NCI-H187 treated with DMSO at 0.1 percent for 48 hours (cell line): ENCODE measurements at places on chromosomes 11 and 22.
A peak's percentile ranks its signal among the peaks of the same experiment; 100 is the strongest.

DNA sequence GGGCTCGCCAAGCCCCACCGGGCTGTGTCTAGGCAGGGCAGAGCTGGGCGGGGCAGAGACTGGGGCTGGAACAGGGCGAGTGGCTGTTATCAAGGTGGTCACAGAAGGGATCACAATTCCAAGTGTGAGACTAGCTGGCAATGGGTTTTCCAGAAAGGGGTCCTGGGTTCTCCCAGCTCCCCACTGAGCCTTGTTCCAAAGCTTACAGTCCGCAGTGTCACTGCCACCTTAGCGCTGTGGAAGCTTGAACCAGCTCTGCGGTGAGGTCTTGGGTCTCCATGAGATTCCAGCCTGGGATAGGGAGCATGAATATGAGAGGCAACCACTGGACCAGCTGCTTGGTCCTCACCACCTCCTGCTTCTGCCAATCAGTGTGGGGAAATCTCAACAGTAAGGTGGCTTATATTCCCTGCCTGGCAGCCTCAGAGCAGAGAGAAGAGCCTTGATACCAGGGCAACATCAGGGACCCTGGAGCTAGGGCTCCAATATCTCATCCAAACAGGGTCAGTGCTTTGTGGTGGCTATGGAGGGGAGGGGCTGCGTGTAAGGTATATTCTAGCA, 831 bp downstream of the CD44 start:
- no peak for DNase-seq

DNA sequence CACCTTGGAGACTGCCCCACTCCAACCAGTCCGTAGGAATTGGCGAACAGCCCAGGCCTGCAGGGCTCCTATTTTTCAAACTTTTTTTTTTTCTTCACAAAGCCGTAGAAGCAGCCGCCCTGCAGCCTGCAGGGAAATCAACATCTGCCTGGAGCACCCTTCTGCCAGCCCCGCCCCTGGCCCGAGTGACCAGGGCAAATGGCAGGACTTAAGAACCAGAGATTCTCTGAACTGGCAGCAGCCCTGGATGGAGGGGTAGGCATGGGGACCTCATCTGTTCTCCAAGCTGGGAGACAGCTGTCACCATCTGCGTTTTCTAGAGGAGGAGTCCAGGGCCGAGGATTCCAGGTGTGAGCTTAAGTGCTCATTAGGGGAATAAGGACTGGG, 5.6 kb downstream of the SCN2B start:
- no peak for DNase-seq

GRCh38 chr22:17606496-17606895, 22.1 kb downstream of the ATP6V1E1 start:
- DNase-seq, result no peak

- DNase-seq, result no peak
These were observed 108.0 kb upstream of the ALX4 start for GRCh38 chr11:44417731-44418455.

DNA sequence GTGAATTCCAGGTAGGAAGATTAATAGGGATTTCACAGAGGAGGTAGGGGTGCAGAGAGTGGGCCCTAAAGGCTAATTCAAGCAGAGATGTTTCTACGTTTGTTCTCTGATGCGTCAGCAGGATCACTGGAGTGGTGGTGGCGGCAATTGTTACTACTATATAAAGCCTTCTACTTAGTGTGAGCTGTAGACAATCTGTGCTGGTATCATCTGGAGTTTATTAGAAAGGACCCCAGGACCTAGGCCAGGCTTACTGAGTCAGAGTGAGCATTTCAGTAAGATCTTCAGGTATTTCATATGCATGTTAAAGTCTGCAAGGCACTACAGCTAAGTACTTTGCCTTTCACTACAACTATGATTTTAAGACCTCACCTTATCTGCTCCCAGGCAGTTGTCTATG, 59.5 kb downstream of the USP35 start:
- DNase-seq, result no peak

DNA sequence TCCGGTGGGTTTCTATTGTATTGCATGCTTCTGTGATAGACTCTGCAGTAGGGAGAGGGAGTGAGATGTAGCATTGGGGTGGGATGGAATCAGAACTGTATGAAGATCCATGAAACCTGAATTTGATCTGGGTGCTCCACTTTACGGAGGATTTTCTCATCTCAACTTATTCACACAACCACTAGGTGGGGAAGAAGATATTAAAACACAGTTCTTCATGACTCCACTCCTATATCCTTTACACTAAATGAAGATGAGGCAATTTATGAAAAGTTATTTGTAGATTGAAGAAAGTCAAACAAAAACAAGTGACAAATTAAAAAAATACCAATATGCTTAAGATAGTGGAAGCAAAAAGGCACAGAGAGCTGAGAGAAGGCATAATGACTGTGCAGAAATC, 92.6 kb upstream of the PDGFD start:
- DNase-seq, result no peak

- no peak for DNase-seq
These were observed 36.0 kb upstream of the GNB1L start for GRCh38 chr22:19890502-19891316.

DNA sequence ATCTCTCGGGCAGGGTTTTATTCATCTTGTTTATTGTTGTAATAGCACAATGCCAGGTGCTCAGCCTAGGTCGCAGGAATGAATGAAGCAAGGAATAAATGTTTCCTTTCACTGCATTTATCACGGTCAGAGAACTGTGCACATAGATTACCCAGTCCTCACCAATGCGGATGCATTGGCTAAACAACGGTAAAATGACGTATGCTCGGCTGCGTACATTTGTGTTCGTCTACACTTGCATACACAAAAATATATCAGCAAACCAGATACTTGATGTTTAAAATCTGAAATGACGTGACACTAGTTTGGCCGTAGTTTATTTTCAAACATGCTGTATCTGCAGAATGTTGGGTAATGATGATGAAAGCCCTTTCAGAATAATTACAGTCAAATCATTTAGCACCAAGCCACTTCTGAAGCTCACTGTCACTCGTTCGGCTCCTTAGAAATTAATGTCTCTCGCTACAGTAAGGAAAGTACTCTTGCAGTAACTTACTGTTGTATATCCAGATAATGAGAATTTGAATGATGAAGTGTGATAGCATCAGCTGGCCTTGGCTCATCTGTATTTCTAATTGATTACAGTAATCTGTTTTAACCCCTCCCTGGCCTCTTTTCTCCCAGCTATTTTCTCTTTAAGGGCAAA, 268.9 kb downstream of the LRRC4C start:
- DNase-seq, result no peak

DNA sequence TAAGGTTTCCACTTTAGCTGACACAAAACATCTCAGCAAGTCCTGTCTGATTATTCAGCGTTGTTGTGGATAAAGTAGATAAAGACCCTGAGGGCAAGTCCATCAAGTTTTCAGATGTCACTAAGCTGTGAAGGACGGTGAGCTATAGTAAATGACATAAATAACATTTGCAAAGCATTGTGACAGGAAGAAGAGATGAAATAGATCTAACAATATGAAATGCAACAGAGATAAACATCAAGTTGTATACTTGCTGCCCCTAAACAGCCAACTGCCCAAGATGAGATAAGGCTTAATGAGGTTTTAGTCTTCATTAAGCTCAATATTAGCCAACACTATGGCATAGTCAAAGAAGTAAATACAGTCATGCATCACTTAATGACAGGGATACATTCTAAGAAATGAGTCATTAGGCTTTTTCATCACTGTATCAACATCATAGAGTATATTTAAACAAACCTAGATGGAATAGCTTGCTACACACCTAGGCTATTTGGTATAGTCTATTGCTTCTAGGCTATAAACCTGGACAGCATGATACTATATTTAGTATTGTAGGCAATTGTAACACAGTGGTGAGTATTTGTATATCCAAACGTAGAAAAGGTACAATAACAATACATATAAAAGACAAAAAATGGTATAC, 625.1 kb upstream of the ANO5 start:
- DNase-seq, result no peak

GRCh38 chr22:22687638-22688500, 43.5 kb downstream of the GGTLC2 start:
- no peak for DNase-seq

- no peak for DNase-seq
These were observed 13.6 kb downstream of the TP53I11 start for GRCh38 chr11:44936951-44937543.

- no peak for DNase-seq
These were observed 13.6 kb upstream of the BID start for GRCh38 chr22:17787716-17788330.

DNA sequence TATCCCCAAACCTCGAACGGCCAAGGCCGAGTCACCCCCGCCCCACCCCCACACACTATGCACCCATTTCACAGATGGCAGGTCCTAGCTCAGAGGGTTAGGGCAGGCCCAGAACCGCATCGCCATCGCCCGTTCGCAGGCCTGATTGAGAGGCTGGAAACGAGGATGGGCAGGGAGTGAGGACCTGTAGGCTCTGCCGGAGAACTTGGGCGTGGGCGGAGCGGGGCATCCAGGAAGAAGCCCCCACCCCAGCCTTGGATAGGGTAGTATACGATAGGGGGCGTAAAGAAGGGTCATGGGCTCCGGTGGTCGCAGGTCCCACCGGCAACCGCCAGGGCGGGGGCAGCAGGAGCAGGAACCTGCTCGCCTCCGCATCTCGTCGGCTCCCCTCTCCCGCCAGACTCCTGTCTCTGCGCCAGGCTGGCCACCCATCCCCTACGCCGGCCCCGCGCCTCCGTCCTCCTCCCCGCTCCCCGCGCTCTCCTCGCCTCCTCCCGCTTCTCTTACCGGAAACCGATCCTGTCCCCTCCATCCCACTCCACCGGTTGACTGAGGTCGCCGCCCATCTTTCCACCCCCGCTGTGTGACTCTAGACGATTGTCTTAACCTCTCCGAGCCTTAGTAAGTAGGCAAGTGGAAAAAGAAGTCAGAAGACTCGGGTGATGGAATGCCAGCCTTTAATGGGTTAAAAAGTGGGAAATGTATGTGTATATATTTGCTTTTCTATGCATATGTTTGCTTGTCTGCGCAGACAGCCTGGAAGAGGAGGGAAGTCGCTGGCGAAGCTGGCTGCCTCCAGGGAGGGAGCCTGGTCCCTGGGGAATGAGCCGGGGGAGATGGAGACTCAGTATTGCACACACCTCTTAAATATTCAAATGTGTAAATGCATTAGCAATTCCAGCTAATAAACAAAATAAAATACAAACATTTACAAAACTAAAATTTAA, 52.8 kb downstream of the CYTH4 start:
- no peak for DNase-seq

- no peak for DNase-seq
These were observed 26.4 kb upstream of the OR8D2 start for GRCh38 chr11:124346311-124346955.

- no peak for DNase-seq
These were observed 474.0 kb downstream of the MIAT start for GRCh38 chr22:27131346-27131745.

DNA sequence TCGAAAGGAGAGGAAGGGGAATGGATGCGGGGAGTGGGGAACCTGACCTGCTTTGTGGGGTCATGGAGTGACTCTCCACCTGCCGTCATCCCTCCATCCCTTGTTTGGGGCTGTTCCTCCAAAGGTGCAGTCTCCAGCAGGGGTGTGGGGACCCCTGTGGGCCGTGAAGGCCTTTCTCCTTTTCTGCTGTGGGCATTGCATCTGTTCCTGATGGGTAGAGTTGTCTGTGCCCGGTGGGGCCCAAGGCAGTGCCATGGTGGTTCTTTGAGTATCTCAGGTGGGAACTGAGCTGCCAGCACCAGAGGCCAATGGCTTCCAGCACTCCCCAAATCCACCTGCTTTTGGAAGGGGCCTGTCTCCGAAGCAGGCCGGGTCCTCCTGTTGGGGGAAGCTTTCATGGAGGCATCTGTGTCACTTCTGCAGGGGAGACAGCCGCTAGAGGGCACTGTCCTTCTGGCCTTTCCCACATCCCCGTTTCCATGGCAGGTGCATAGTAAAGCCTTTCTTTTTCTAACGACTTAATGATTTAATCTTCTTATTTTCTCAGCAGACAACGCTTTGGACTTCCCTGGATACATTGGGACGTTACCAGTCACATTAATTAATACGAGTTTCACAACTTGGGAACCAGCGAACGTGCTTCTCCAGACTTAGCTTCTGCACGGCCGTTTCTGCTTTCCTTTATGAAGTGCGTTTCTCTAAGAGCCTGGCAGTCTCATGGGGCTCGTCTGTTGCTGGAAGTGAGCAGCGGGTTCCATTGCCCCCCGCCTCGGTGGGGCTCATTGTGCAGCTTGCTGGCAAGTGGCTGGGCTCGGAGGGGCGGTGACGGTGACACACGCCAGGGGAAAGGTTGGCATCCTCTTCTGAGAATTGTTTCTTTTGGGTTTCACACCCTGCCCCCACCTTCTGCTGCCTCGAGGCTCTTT, 57.1 kb downstream of the PARVB start:
- DNase-seq, result peak; percentile 9

- DNase-seq, result no peak
These were observed 786 bp upstream of the MCAM start for GRCh38 chr11:119317592-119318239.

DNA sequence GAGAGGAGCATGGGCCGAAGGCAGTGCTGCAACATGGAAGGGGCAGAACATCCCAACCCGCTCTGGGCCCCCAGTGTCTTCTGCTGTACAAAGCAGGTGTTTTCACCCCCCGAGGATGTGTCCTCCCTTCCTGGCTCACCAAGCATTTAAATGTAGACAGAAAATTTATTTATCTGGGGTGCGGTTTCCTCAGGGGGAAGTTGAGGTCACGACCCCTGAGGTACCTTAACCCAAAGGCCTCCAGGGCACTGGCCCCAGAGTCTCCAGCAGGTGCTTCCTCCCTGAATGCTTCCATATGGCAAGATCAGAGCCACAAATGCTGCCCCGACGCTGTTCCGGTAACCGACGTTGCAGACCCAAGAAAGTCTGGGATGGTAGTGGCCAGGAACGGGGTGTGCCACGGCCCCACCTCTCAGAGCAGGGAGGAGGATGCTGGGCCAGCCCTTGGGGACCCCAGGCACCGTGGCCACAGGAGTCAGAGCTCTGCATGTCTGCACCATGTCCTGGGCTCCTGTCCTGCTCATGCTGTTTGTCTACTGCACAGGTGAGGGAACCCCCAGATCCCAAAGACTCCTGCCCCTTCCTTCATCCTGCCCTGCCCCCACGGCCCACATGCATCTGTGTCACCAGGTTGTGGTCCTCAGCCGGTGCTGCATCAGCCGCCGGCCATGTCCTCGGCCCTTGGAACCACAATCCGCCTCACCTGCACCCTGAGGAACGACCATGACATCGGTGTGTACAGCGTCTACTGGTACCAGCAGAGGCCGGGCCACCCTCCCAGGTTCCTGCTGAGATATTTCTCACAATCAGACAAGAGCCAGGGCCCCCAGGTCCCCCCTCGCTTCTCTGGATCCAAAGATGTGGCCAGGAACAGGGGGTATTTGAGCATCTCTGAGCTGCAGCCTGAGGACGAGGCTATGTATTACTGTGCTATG, at the start of gene VPREB1:
VPREB1 (plus strand) TSS at position 471 of the 935 bp plus-strand sequence; CDS start at position 499, 28 bp downstream.
- no peak for DNase-seq

- no peak for DNase-seq
These were observed 3.1 kb downstream of the APOL4 start for GRCh38 chr22:36198536-36198935.

GRCh38 chr11:121754598-121754997, 301.8 kb upstream of the SORL1-AS1 start:
- DNase-seq, result no peak

GRCh38 chr11:128603752-128604414, 16.5 kb upstream of the ETS1 start:
- DNase-seq, result no peak
